ENCODE measurements at places on chromosomes 1 and 21. TPM values are rescaled to one million over a fixed set of nuclear protein-coding genes. Genes with fewer than 3 reads are reported as not detected.

Gene SLC9C2
- total RNA-seq, result not detected

Gene CENPF
- 3.8 TPM for total RNA-seq

Gene GPX7
- 45.2 TPM for total RNA-seq

Gene PRELP
- 4.3 TPM for total RNA-seq

Gene ARID4B
- total RNA-seq, result 31.1 TPM

All from smooth muscle cell of trachea (primary cell).